ENCODE measurements at places on chromosomes 11 and 22.

DNA sequence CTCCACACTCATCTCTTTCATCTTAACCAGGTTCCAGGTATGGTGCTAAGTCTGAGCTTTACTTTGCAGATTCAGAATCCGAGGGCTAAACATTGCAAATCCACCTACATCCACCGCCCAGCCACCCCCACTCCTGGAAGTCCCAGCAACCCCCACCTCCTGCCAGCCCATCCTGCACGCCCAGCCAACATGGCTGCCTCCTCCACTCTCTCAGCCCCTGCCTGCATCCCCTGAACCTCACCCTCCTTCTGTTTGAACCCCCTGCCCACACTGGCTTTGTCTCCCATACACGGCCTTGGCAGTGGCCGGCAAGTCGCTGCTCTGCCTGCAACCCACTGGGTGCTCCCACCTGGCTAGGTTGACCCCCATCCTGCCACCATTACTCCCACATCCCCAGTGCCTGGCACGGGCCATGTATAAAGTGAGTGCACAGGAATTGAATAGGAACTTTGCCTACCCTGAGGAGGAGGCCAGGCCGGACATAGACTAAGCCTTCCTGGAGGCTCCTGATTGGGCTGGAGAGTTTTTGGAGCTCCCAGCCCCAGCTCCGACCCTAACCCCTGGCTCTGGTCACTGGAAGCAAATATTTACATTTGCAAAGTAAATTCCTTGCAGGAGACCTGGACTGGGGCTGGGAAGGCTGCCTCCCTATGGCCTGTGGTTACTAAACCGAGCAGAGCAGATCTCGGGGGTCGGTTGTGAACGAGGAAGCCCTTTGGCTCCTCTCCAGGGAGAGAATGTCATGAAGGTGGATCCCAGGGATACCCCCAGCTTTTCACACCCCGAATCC lies 14.4 kb downstream of the EMID1 start:
- no peak for DNase-seq

DNA sequence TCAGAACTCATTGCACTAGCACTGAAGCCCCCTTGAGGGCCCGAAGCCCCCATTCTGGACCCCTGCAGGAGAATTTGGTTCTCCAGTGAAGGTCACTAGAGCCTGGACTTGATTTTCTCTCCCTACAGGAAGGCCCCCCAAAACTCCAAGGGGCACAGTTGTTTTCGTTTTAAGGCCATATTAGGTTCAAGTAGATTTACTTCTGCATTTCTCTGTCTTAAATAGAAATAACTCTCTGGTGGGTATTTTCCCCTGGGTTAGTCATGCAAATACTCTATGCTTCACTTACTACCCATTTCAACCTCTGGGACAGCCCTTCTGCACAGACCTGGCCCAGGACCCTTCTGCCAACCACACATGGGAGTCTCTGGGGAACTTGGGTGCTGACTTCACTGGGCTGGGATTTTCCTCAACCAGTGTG lies 41.6 kb downstream of the WEE1 start:
- no peak for DNase-seq

DNA sequence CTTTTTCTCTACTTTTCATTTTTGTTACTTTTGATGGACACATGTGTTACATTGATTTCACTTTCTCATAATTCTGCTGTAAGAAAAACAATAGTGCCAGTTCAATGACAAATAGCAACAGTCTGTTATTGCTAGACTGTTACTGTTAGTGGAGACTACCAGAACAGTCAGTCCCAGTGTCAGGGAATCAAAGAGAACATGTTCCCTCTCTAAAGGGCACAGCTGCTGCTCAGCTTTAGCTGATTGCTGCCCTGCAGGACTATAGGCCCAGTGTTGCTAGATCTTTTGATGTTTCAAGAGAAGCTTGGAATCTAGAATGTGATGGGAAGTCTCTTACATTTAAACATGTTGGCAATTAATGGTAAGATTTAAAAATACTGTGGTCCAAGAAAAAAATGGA lies 3.4 kb downstream of the BIRC3 start:
- no peak for DNase-seq

DNA sequence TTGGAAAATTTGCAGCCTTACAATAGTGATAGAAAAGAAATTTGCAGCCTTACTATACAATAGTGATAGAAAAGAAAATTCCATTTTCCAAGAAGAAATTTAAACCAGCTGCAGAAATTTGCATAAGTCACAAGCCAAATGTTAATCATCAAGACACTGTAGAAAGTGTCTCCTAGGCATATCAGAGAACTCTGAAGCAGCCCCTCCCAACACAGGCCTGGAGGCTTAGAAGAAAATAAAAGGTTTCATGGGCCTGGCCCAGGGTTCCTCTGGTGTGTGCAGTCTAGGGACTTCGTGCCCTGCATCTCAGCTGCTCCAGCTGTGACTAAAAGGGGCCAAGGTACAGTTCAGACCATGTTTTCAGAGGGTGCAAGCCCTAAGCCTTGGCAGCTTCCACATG lies 6.0 kb downstream of the OR4A16 start:
- no peak for DNase-seq

- DNase-seq = no peak
These were observed 5.6 kb upstream of the KCTD17 start for GRCh38 chr22:37045958-37046357.

GRCh38 chr22:37095113-37095512 lies 14.4 kb downstream of the TMPRSS6 start:
- DNase-seq = no peak

DNA sequence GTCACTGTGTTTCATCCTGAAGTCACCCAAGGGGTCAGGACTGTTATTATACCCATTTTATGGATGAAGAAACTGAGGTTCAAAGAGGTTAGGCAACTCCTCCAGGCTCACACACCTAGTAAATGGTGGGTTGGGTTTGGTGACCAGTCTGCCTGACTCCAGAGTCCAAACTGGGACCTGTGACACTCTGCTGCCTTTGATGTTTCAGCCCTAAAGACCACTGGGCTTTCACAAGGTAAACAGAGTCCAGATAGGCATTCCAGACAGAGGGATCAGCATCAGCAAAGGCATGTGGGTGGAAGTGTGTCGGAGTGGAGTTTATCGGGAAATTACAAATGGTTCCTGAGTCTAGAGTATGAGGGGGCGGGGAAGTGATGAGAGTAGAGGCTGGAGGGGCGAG lies 38.5 kb downstream of the MICAL2 start:
- DNase-seq = no peak

- DNase-seq = no peak
These were observed 60.1 kb downstream of the SOX6 start for GRCh38 chr11:16296273-16296672.

GRCh38 chr11:36103933-36104530 lies 160.2 kb downstream of the LDLRAD3 start:
- DNase-seq = no peak

DNA sequence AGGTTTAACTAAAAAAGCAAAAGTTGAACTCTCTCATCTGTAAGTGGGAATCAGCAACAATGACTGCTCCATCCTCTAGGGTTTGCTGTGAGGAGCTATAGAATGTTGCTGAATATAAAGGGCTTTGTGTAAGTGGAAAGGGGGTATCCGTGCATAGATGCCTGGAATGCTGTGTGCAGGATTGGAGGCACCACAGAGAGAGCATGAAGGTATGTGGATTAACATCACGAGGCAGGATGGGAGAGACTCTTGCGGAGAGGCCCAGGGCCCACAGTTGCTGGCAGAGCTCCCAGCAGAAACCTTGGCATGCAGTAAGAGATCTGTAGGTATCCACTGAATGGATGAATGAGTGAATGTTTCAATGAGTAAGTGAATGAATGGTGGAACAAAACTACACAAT lies 298.7 kb upstream of the DDI1 start:
- DNase-seq = no peak

DNA sequence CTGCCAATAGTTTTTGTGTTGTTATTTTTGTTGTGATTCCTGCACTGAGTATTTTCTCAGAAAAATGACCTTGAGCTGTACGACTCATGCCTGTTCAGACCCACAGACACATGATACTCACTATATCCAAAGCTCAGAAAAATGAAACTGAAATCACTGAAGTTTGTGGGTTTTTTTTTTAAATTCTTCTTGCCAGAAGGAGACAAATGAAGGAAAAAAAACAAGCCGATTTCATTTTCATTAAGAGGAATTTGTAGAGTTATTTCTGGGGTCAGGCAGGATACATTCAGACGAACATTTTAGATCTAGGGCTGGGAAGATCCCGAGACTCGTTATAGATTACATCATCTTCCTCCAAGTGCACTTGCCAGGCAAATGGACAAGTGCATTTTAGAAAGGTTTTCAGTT lies 60.4 kb downstream of the BMAL1 start:
- DNase-seq = no peak

- no peak for DNase-seq
These were observed 276.6 kb upstream of the CADM1 start for GRCh38 chr11:115780646-115781362.

DNA sequence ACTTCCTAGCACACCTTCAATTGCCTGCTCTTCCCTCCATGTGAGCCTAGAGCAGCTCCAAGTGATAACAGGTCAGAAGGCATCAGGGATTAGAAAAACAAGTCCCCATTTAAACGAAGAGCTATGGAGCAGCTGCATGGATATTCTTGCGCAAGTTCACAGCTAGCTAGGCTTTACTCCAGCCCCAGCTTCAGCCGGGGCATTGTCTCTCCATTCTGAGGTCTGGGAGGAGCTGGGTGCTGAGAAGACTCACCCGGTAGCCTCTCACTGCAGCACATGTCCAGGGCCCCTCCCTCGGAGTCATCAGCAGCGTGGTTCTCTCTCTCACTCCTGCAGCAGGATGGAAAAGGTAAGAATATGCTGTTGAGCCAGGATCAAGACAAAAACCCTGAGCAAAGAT lies 26.0 kb downstream of the PTPN5 start:
- no peak for DNase-seq

- no peak for DNase-seq
These were observed 1499.3 kb downstream of the TBC1D22A start for GRCh38 chr22:48261706-48262105.

GRCh38 chr11:78694152-78694551 lies 119.5 kb upstream of the NARS2 start:
- no peak for DNase-seq

GRCh38 chr11:86805873-86806310 lies 5.5 kb downstream of the PRSS23 start:
- DNase-seq = no peak

- no peak for DNase-seq
These were observed 1074.3 kb upstream of the TENM4 start for GRCh38 chr11:80515097-80515496.

GRCh38 chr22:31036671-31037550 lies 44.2 kb upstream of the SMTN start:
- no peak for DNase-seq

DNA sequence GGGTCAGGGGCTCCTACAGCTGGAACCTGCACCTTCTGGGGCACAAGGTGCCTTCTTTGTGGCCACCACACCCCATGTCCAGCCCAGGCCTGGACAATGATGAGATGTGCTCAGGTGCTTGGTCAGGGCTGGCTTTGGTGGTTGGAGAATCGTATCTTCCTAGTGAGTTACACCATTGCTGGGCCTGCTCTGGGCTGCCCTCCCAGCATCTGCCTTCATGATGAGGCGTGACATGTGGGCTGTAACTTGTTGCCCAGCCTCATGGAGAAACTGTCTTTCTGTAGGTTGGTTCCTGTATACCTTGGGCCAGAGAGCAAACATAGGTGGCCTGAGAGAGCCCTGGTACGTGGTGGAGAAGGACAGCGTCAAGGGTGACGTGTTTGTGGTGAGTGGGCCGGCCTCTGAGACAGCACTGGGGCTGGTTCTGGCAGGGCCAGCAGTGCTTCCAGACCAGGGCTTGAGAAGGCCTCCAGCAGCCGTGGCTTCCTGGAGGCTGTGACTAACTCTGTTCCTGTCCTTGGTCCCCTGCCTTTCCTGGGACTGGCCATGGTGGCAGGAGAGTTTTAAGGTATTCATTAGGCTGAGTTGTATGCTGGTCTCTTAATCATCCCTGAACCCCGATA lies 18.1 kb downstream of the TRMU start:
- DNase-seq = no peak

- no peak for DNase-seq
These were observed 847 bp downstream of the ME3 start for GRCh38 chr11:86671531-86672006.

DNA sequence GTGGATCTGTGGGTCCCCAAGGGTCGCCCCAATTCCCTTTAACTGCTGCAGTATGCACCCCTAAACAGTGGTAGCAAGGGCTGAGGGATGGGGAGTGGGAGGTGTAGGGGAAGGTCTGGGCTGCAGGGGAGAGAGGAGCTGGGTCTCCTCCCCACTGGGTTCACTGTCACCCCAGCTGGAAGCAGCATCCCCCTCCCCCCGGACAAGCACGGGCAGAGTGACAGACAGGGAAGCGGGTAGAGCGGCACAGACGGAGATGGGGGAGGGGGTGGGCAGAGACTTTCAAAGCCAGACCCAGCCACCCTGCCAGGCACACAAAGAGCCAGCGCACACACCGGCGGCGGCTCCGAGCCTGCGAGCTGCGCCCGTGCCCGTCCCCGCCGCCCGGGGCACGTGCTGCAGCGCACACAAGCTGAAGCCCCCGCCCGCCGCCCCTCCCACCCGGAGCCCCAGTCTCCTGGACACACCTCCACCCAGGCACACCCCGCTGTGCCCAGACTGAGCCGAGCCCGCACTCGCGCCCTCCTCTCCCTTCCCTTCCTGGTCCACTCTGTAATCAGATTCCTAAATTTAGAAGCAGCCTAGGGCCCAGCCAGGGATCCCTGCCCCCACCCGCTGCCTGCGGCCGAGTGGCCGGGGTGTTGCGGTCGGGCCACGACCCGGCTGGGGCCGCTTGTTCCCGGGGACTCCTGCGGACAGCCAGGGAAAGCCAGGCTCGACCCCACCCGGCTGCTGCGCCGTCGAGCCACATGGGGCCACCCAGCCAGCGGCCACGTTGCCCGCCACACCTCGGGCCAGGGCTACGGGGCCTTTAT lies 935 bp upstream of the RCOR2 start:
- DNase-seq = no peak

GRCh38 chr22:32023251-32023827 lies 19.7 kb upstream of the SLC5A1 start:
- DNase-seq = no peak

DNA sequence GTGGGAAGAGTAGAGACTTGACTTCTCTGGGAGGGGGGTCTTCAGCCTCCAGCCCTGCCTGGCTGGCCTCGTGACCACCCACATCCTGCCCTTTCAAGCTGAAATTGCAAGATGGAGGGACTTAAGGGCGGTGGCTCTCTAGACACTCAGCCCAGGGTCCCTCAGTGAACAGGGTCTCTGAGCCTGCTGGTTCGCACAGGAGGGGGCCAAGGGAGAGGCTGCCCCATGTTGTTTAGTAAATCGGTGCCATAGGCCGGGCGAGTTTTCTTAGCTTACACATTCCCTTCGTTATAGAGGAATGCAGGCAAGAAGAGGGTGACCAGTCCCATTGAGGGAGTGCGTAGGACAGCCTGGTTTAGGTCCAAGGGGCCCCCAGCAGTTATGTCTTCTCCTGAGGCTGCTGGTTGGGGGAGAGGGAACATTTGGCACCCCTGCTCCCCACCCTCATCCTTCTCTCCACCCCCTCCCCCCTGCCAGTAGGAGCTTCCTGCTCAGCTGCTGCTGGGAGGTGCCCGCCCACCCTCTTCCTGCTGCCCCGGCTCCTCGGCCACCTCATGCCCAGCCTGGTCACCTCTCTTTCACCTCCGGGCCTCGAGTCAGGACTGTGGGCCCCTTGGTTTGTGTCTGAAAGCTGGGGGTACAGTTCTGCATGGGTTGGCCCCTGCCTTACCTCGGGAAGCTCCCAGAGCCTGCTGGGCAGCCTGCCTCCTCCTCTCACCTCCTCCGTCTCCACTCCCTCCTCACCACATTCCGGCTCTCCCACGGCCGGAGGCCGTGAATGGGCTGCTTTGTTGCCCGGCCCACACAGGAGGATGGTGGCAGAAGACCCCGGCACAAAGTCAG lies 3.9 kb downstream of the FRMD8 start:
- no peak for DNase-seq

GRCh38 chr22:26956371-26956770 lies 299.0 kb downstream of the MIAT start:
- no peak for DNase-seq

GRCh38 chr11:120203626-120204025 lies 7.2 kb upstream of the OAF start:
- DNase-seq = no peak
